ENCODE measurements at places on chromosomes 12 and 14. TPM values are rescaled to one million over a fixed set of nuclear protein-coding genes. Genes with fewer than 3 reads are reported as not detected.

SUSD6 gene
- total RNA-seq, result 75.5 TPM

GALNT8 gene
- 0.41 TPM for total RNA-seq

LTB4R gene
- 17.0 TPM for total RNA-seq

CCDC197 gene
- not detected for total RNA-seq

DLK1 gene
- total RNA-seq, result 2.2 TPM

CLEC2B gene
- 61.9 TPM for total RNA-seq

BMP4 gene
- total RNA-seq, result 0.85 TPM

GPR162 gene
- total RNA-seq, result not detected

WASHC4 gene
- total RNA-seq, result 62.2 TPM

CAPZA3 gene
- total RNA-seq, result not detected

AMN gene
- total RNA-seq, result 15.0 TPM

ITGA7 gene
- 3.1 TPM for total RNA-seq

LRRC43 gene
- total RNA-seq, result 0.44 TPM

JAG2 gene
- total RNA-seq, result 1.2 TPM

RPL10L gene
- not detected for total RNA-seq

CALCOCO1 gene
- 161 TPM for total RNA-seq

IAPP gene
- total RNA-seq, result not detected

ESRRB gene
- total RNA-seq, result not detected

ANO2 gene
- total RNA-seq, result not detected

SCNN1A gene
- 3.4 TPM for total RNA-seq

MAP3K9 gene
- total RNA-seq, result 7.0 TPM

C3AR1 gene
- total RNA-seq, result 4.5 TPM

SIVA1 gene
- total RNA-seq, result 92.4 TPM

CBLN3 gene
- total RNA-seq, result 13.5 TPM

Data from T-cell (primary cell).